ENCODE measurements at places on chromosomes 6 and 20. TPM values are rescaled to one million over a fixed set of nuclear protein-coding genes. Genes with fewer than 3 reads are reported as not detected.
A peak's percentile ranks its signal among the peaks of the same experiment; 100 is the strongest.

GRCh38 chr20:35145141-35145564 lies 2.0 kb downstream of the EDEM2 start:
- H3K4me1 ChIP-seq, result peaks cover 4% of the 10 kb centered on the region
- H3K27ac ChIP-seq, result no peak overlapping the region
- no peaks in the 10 kb centered on the region for H3K27me3 ChIP-seq
- DNase-seq, result peak; percentile 31
- no peaks in the 10 kb centered on the region for H3K36me3 ChIP-seq

DNA sequence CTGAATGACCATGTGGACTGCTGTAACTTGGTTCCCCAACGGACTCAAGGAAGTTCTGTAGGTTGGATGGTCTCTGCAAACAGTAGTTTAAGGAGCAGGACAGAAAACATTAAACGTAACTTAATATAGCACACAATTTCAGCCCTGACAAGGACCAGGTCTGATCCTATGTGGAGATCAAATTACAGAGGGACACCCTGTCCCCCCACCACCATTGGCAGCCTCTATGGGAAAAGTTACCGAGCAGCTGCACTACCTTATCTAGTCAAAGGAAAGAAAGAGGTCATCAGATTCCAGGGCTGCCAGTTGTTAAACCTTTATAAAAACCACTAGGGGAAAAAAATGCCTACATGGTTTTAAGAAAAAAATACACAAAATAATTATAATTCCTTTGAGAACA lies 191.5 kb upstream of the RSPO3 start:
- no peak overlapping the region for H3K4me3 ChIP-seq
- H3K27me3 ChIP-seq, result no peaks in the 10 kb centered on the region
- H3K4me1 ChIP-seq, result no peaks in the 10 kb centered on the region
- DNase-seq, result no peak

GRCh38 chr20:58514321-58515232 lies 622 bp downstream of the APCDD1L start:
- H3K4me1 ChIP-seq, result no peaks in the 10 kb centered on the region
- no peak overlapping the region for H3K27ac ChIP-seq
- H3K27me3 ChIP-seq, result no peaks in the 10 kb centered on the region
- DNase-seq, result no peak
- H3K4me3 ChIP-seq, result no peak overlapping the region

GRCh38 chr20:36663031-36663430 lies 17.0 kb upstream of the SLA2 start:
- no peak overlapping the region for H3K4me3 ChIP-seq
- H3K4me1 ChIP-seq, result no peaks in the 10 kb centered on the region
- peaks cover 7% of the 10 kb centered on the region for H3K36me3 ChIP-seq
- no peak overlapping the region for H3K27ac ChIP-seq

- no peaks in the 10 kb centered on the region for H3K36me3 ChIP-seq
- no peak for DNase-seq
- no peak overlapping the region for H3K27ac ChIP-seq
Observed at GRCh38 chr20:25252230-25252651, 4.4 kb downstream of the PYGB start.

DNA sequence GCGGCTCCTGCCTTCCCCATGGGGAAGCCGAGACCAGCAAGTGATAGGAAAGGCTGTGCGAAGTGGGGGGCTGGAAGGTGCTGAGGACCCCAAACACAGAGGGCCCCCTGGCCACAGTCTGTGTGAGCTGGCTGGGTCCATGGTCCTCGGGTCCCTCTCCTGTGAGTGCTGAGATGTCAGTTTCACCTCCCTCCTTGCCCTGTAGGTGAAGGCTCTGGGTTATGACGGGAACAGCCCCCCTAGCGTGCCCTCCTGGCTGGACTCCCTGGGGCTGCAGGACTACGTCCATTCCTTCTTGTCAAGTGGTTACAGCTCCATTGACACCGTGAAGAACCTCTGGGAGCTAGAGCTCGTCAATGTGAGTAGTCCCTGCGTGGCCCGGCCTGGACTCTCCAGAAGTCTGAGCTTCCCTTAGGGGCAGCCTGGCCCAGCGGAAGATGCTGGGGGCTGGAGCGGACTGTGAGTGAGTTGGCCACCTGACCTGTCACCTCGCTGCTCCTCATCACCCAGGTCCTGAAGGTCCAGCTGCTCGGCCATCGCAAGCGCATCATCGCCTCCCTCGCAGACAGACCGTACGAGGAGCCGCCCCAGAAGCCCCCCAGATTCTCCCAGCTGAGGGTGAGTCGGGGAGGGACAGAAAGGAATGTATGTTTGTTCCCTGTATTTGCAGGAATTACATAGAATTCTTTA lies 61.7 kb downstream of the TCP11 start:
- no peak for DNase-seq
- peaks cover 46% of the 10 kb centered on the region for H3K36me3 ChIP-seq
- H3K4me3 ChIP-seq, result no peak overlapping the region
- H3K27ac ChIP-seq, result no peak overlapping the region
- H3K27me3 ChIP-seq, result no peaks in the 10 kb centered on the region
- H3K4me1 ChIP-seq, result no peaks in the 10 kb centered on the region

GRCh38 chr6:4660377-4661321 lies 115.6 kb upstream of the CDYL start:
- no peak overlapping the region for H3K4me3 ChIP-seq
- H3K4me1 ChIP-seq, result no peaks in the 10 kb centered on the region
- no peak overlapping the region for H3K27ac ChIP-seq
- DNase-seq, result no peak
- no peaks in the 10 kb centered on the region for H3K27me3 ChIP-seq

DNA sequence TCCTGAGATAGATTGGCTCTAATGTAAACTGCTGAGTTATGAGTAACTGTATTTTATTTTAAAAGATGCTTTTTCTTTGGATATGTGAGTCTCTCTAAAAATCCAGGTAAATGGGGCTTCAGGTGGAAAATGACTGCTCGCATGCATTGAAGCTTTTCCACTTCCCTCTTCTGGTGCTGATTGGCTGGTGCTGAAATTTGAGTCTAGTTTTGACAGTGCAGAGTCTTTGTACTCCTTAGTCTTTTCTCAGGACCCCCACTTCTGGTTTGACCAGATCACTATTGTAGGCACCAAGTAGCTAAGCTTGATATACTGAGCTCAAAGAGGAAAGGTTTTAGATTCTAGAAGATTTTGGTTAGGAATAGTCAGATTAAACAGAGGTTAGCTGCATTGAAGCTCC lies 60.7 kb upstream of the TULP4 start:
- no peak overlapping the region for H3K27ac ChIP-seq
- no peaks in the 10 kb centered on the region for H3K4me1 ChIP-seq
- no peaks in the 10 kb centered on the region for H3K36me3 ChIP-seq
- H3K4me3 ChIP-seq, result no peak overlapping the region
- no peaks in the 10 kb centered on the region for H3K27me3 ChIP-seq

DNA sequence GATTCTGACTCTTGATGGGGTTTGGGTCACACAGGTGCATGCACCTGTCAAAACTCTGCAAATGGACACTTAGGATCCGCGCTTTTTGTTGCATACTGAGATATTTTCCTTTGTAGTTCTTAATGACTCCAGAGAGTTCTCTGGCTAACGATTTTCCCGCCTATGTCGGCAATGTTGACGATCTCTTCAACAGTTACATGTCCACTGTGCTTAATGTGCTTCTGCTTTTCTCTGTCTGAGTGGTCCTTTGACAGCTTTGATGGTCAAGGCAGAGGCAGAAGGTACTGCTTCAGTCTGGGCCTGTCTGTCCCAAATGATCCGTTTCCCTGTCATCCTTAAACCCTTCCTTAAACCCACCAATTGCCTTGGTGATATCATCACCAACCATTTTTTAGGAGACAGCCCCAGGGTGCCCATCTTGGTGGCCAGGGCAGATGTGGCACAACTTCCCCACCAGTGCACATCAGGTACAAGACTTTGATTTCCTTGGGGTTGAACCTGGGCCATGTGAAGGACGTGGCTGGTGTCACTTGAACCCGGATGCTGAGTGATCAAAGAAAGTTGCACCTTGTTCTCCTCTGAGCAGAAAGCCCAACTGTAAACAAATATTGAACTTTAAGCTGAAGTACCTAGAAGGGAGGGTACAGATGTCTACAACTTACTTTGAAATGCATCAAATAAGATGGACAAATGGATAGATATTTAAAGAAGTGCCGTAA lies 10.7 kb upstream of the BPIFB1 start:
- H3K36me3 ChIP-seq, result no peaks in the 10 kb centered on the region
- peaks cover 5% of the 10 kb centered on the region for H3K4me1 ChIP-seq
- H3K4me3 ChIP-seq, result no peak overlapping the region
- H3K27me3 ChIP-seq, result no peaks in the 10 kb centered on the region
- H3K27ac ChIP-seq, result no peak overlapping the region

GRCh38 chr6:169909113-169909512 lies 157.7 kb downstream of the ERMARD start:
- no peak for DNase-seq
- no peak overlapping the region for H3K4me3 ChIP-seq
- H3K27ac ChIP-seq, result no peak overlapping the region
- peaks cover 13% of the 10 kb centered on the region for H3K4me1 ChIP-seq

DNA sequence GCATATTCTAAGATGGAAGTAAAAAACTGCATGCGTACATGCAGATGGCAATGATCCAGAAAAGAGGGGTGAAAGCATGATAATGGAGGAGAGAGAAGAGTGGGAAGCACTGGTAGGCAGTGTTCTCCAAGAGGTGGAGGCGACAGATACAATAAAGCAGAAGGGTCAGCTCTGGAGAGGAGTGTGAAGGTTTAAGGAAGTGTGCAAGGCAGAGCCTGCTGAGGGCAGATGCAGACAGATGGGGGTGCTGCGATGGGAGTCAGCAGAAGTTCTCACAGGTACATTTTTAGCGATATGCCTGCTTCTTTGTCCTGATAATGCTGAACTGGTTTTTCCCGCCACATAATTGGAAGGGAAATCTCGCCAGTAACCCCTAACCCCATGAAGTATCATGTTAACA lies 81.1 kb upstream of the C6orf118 start:
- no peaks in the 10 kb centered on the region for H3K27me3 ChIP-seq
- H3K4me3 ChIP-seq, result no peak overlapping the region
- H3K27ac ChIP-seq, result no peak overlapping the region
- no peak for DNase-seq
- no peaks in the 10 kb centered on the region for H3K4me1 ChIP-seq

GRCh38 chr6:36728289-36729160 lies 30.9 kb downstream of the RAB44 start:
- no peaks in the 10 kb centered on the region for H3K27me3 ChIP-seq
- H3K27ac ChIP-seq, result no peak overlapping the region
- no peak overlapping the region for H3K4me3 ChIP-seq
- H3K4me1 ChIP-seq, result no peaks in the 10 kb centered on the region
- no peak for DNase-seq
- H3K36me3 ChIP-seq, result no peaks in the 10 kb centered on the region

GRCh38 chr20:33287884-33288283 lies 4.9 kb downstream of the BPIFB1 start:
- H3K36me3 ChIP-seq, result no peaks in the 10 kb centered on the region
- H3K27me3 ChIP-seq, result peaks cover 2% of the 10 kb centered on the region
- no peaks in the 10 kb centered on the region for H3K4me1 ChIP-seq
- no peak overlapping the region for H3K27ac ChIP-seq
- no peak for DNase-seq

DNA sequence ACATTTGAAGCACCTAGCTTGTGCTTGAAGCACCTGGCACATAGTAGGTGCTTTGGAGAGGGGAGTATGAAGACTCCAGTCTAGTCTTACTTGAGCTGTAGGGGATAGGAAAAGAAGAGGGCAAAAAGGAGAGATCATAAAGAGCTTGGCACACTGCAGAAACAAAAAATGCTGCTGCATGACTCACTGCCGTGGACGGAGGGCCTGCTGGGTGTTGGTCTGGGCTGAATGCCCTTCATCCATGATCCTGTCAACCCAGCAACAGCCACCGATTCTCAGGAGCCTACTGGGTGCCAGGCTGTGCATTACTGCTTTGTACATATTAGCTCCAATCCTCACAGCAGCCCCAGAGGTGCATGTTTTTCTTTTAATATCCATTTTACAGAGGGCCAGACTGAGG lies 6.0 kb downstream of the PDYN start:
- no peak overlapping the region for H3K27ac ChIP-seq
- H3K4me1 ChIP-seq, result no peaks in the 10 kb centered on the region
- DNase-seq, result no peak
- no peaks in the 10 kb centered on the region for H3K27me3 ChIP-seq

Gene PBOV1
- total RNA-seq, result not detected

Gene DEFB124
- total RNA-seq, result not detected

Gene TRIM39
- 6.4 TPM for total RNA-seq

Gene POU5F1
- total RNA-seq, result 3.1 TPM

Gene GFRAL
- not detected for total RNA-seq

Gene TRIM26
- 15.3 TPM for total RNA-seq

Gene PNLDC1
- total RNA-seq, result 0.35 TPM

All from pancreas (tissue), 10 donors.